ENCODE measurements at places on chromosomes 5 and 9.

GRCh38 chr9:91162784-91163443 lies 198.8 kb downstream of the AUH start:
- no peak for DNase-seq

GRCh38 chr5:132030610-132031009 lies 19.2 kb upstream of the ACSL6 start:
- DNase-seq: no peak

DNA sequence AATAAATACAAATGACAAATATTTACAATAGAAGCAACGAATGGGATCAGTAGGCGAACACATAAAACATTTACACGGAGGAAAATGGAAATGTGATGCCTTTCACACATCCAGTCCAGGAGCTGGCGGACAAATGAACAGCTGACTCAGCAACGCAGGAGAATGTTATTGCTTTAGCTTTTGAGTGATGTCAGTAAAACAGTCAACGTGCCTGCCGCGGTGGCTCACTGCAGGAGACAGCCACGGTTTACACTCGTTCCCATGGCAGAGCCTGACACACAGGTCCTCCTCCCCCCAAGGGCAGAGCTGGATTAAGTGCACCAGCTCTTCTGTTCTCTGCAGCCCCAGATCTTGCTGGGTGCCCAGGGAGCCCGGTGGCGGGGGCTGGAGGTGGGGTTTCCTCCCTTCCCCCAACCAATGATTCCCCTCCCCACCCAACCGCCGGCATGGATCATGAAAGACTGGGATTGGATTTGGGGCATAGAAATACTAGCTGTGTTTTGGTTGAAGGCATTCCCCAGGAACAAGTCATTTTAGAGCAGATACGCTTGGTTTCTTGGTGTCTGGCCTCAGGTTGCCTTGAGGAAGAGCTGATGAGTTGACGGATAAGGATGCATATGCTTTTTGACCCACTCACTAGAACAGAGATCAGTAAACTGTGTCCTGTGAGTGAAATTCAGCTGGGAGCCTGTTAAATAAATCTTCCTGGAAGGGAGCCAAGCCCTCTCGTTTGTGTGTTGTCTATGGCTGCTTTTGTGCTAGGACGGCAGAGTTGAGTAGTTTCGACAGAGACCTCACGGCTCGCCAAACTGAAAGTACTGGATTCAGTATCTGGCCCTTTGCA lies 12.5 kb downstream of the STC2 start:
- DNase-seq: peak; percentile 49

- DNase-seq: no peak
These were observed 13.7 kb downstream of the YIPF5 start for GRCh38 chr5:144156767-144157171.

- no peak for DNase-seq
These were observed 86.3 kb upstream of the ERBIN start for GRCh38 chr5:65840071-65840470.

DNA sequence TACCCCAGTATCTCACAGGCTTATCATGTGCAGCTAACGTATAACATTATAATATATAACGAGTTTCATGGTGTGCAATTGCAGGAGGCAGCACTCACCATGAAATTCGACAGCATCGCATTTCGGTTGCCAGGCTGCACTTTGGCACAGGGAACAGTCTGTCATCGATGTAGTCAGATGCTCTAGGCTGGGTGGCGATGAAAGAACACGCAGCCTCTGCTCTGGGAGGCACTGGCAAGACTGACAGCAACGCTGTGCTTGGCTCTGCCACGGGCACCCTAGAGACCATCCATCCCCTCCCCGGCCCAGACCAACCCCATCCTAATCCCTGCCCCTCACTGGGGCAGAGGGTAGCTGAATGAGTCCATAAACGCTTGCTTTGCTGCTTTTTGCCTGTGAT lies 290.8 kb downstream of the MED10 start:
- no peak for DNase-seq

GRCh38 chr5:151480384-151481293 lies 33.2 kb downstream of the SLC36A1 start:
- peak; percentile 39 for DNase-seq

- DNase-seq: no peak
These were observed 24.0 kb upstream of the NDUFB6 start for GRCh38 chr9:32596936-32597335.

DNA sequence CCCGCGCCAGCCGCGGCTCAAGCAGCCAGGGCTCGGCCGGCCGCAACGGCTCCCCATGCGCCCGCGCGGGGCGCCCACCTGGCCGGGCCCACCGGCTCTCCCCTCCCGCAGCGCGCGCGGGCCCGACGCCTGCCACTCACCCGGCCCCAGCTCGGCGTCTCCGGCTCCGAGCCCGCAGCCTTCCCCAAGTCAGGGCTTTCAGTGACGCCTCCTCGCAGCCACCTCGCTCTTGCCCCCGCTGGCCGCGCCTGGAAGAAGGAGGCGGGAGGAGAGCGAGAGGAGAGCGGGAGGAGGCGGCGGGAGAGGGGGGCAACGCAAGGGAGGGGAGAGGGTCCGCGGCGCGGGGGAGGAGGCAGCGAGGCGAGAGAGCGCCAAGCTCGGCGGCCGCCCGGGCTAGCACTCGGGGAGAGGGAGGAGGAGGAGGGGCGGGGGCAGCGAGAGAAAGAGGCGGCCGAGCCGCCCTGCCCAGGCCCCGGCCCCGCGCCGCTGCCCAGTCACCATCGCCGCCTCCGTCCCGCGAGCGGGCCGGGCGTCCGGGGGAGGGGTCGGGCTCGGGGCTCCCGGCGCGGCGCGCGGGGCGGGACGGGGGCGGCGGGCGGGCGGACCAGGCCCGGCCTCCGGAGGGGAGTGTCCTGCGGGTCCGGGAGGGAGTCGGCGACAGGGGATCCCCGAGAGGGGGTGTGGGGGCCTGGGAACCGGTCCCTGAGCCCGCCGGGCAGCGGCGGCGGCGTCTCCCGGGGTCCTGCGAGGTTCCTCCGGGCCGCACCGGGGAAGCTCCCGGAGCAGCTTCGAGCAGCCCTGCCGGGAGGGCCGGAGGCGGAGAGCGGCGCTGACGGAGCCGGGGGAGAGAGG lies at the start of gene LHFPL2:
Gene LHFPL2, minus strand, starts transcription at position 414 of the 852 bp plus-strand sequence. CDS start 138,559 bp downstream, outside the sequence.
- no peak for DNase-seq

GRCh38 chr5:60141119-60141518 lies 247.6 kb upstream of the PDE4D start:
- no peak for DNase-seq

DNA sequence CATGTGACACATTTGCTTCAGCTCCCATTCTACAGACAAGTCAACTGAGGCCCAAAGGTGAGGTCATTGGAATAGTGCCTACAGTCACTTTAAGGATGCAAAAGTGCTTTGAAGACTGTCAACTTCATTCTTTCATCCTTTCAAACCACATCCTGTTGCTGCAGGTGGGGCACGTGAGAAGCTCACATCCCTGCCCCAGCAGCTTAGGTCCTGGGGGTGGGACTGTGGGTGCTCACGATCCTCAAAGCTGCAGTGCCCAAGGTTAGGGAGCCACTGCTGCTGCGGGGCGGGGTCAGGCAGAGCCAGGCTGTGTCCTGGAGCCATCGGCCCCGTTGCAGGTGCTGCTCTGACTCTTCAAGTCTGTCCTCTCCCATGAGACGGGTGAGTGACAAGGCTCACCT lies 57.9 kb upstream of the IER5L start:
- DNase-seq: no peak

GRCh38 chr9:5482194-5482593 lies 28.1 kb upstream of the PDCD1LG2 start:
- no peak for DNase-seq

- no peak for DNase-seq
These were observed 17.6 kb downstream of the RASGRF2 start for GRCh38 chr5:80977764-80978163.
